ENCODE measurements at places on chromosomes 11 and 22.

DNA sequence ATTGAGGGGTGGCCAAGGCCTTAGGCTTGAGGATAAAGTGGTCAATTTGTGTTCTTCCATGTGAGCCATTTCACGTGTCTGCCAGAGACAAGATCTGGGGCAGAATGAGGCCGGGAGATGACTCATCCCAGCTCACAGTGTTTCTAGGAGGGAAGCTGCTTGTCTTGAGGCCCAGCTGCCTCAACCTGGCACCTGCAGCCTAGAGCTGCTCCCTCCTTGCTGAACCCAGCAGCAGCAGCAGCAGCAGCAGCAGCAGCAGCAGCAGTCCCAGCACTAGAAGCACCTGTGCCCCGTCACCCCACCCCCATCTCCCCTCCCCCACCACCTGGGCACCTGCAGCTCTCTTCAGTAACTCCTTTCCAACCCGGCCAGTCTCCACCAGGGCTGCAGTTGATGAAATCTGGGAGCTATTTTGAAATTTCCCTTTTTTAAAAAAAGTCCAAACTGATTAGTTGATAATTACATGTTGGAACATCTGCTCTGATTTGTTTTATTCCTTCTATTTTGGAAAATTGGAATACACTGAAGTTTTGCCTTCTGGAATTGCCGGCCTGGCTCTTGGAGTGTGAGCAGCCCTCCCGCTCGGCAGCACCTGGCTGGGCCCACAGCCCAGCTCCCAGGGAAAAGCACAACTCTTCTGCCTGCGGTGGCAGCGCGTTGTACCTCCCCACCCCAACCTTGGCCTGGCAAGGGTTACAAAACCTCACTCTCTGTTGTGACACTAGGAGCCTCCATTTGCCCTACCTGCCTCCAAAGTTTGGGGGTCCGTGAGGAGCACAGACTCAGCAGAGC lies 143.5 kb downstream of the NXPE2 start:
- no peak for DNase-seq

DNA sequence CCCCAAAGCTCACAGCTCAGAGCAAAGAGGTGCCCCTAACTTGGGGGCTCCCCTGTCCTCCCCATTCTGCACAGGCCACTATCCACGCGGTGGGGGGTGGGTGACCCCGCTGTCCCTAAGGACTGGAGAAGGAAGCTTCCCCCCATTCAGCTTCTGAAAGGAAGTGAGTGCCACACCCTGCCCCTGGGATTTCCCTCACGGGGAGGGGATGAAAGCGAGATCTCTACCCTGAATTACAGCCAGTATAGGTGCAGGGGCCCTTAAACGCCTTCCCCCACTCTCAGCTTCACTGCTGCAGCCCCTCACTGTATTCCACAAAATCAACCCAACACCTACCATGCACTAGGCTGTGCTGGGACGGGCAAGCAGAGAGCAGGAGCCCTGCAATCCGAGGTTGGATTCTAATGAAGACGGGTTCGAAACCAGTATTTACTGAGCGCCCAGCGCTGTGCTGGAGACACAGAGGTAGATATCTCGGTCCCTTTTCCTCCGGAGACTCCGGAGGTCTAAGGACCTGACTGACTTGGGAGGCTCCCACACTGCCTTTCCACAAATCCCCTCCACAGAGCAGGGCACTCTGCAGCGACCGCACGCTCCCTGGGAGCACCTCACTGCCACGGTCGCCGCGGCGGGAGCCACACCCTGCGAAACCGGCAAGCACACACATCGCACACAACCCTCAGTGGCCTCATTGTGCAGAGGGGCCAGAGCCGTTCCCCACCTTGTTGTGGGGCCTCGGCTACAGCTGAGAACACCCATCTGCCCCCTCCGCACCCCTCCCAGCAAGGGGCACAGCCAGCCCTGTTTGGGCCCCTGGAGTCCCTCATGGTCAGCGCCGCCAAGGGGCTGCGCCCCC lies 1.8 kb downstream of the AHNAK start:
- DNase-seq, result peak; percentile 66

DNA sequence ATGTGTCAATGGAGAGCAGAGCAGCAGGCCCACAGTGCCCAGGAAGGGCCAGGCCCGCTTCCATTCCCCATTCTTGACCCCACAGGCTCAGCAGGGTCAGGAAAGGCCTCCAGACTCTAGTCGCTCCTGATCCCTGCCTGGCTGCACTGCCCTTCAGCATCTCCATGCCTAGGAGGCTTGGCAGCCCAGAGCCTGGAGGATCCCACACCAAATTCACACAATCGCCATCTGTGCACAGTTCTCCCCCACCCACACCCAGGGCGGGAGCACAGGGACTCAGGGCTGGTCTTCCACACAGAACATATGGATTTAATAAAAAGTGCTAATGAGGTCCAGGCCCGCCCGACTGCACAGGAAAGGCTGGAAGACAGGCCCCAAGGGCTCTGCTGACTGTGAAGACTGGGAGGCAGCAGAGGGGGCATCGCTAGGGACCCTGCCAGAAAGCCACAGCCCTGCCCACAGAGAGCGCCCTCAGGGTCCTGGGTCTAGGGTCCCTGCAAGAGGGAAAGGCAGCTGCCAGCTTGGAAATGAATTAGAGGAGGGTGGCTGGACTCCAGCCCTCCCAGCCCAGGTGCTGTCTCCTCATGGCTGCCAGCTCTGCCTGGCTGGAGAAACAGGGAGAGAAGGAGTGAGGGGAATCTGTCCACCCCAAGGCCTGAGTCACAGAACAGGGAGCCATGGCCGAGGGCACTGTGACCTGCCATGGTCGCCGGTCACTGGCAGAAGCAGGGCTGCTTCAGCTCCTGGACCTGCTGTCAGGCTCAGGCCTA lies 39.7 kb downstream of the DKK3 start:
- DNase-seq, result no peak

GRCh38 chr11:821512-822371 lies 3.0 kb downstream of the PNPLA2 start:
- no peak for DNase-seq

- peak; percentile 55 for DNase-seq
These were observed 33.3 kb downstream of the CD6 start for GRCh38 chr11:61004761-61005181.

- DNase-seq, result peak; percentile 89
These were observed 717 bp downstream of the OSM start for GRCh38 chr22:30265823-30266444.

DNA sequence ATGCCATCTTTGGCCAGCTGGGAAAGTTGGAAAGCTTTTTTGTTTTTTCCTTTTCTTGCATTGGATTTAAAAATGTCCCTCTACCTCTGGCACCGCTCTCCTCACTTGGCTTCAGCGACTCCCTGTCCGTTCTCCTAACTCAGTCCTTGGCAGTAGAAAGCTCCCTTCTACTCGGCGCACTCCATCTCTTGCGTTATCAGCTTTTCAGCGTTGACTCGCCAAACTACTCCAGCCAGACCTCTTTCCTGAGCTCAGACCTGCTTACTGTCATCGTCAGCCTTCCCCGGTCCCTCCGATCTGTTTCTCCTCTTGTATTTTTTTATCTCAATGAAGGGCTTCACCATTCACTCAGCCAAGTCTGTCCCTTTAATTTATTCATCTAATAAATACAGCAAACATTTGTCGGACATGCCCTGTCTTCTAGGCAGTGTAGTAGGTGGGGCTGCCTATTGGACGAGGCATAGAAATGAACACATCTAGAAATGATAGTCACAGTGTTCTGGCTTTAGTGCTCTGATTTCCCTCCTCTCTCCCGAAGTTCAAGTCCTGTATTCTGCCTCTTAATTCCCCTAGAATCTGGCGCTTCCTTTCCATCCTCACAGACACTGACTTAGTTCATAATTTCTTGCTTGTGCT lies 839 bp downstream of the CEP164 start:
- no peak for DNase-seq

- DNase-seq, result no peak
These were observed 25.5 kb downstream of the LDLRAD3 start for GRCh38 chr11:35969089-35970042.
